ENCODE measurements at places on chromosomes 16 and 17.

- DNase-seq, result no peak
Observed at GRCh38 chr17:67862614-67863217, 37.4 kb downstream of the BPTF start.

- DNase-seq, result peak; percentile 66
Observed at GRCh38 chr16:17470182-17470907, 415 bp downstream of the XYLT1 start.

- DNase-seq, result peak; percentile 36
Observed at GRCh38 chr16:73750639-73751038, 546.0 kb upstream of the PSMD7 start.

DNA sequence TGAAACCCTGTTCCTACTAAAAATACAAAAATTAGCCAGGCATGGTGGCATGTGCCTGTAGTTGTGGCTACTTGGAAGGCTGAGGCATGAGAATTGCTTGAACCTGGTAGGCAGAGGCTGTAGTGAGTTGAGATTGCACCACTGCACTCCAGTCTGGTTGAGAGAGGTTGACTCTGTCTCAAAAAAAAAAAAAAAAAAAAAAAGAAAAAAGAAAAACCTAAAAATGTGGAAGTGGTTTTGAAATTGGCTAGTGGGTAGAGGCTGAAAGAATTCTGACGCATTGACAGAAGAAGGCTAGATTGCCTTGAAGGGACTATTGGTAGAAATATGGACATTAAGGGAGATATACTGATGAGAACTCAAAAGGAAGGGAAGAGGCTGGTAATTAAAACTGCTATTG is 33.6 kb upstream of the CPPED1 start:
- DNase-seq, result no peak

GRCh38 chr17:76427501-76428231 is 25.3 kb downstream of the UBE2O start:
- peak; percentile 71 for DNase-seq

GRCh38 chr17:53629188-53629587 is 193.5 kb upstream of the KIF2B start:
- DNase-seq, result peak; percentile 2

DNA sequence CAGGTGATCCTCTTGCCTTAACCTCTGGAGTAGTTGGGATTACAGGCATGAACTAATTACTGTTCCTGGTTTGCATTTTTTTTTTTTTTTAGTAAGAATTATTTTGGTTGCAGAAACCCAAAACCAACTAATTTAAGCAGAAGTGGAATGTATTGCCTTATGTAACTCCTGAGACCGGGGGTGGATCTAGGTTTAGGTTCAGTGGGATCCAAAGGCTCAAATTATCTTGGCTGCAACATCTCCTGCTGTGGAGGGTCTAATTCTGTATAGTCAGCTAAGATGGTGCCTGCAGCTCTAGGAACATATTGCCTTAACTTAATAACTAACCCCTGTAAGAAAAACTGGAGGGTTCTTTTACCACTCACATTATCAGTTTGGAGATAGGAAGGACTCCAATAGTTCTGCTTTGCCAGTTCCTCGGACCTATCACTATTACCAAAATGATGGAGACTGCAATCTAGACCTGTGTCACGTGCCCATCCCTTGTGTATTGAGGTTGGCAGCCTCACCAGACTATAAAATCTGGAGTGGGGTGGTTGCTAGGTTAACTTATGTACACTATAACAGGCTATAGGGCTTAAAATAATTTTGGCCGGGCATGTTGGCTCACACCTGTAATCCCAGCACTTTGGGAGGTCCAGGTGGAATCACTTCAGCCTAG is 8.5 kb downstream of the SNTB2 start:
- DNase-seq, result no peak
